ENCODE measurements at places on chromosomes 13 and 19.

GRCh38 chr19:31975461-31975860 is 369.9 kb upstream of the ZNF507 start:
- no peak for DNase-seq

DNA sequence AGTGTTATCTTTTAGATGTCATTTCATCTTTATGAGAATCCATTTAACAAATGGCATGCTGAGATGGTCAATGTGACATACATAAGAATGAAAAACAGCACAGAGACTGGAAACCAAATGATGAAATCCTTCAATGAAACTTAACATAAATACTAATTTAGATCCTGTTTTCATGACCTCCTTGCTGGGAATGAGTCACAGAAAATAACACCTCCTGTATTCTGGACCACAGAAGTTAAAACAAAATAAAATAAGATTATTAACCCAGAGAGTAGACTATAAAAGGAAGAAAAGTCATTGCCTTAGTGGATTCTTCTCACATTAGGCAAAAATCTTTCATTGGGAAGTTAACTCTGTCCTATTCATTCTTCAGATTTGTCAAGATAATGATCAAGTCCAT is 1.6 kb downstream of the DIAPH3 start:
- peak; percentile 70 for DNase-seq

- peak; percentile 16 for DNase-seq
Observed at GRCh38 chr19:12092956-12093355, 28.4 kb downstream of the ZNF844 start.

DNA sequence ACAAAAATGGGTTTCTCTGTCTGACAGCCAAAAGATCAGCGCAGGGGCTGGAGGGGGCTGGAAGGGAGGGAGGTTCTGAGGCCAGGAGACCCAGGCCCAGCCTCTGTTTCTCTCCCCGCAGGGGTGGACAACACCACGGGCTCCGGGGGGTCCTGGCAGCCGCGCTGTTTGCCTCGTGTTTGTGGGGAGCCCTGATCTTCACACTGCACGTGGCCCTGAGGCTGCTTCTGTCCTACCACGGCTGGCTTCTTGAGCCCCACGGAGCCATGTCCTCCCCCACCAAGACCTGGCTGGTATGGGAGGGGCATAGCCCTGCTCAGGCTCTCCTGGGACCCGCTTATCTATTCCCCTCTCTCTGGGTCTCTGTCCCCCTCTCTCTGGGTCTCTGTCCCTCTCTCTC is 9.6 kb downstream of the CPT1C start:
- DNase-seq = no peak

- no peak for DNase-seq
Observed at GRCh38 chr19:6020972-6021805, 43.2 kb upstream of the RANBP3 start.

GRCh38 chr19:39924952-39925351 is 9.5 kb downstream of the FCGBP start:
- no peak for DNase-seq

- DNase-seq = no peak
Observed at GRCh38 chr19:55986487-55986886, at the start of gene NLRP5. TSS of gene NLRP5 (plus strand) at chr19:55986775.

GRCh38 chr13:20921572-20921971 is 19.0 kb upstream of the XPO4 start:
- no peak for DNase-seq

GRCh38 chr13:46575301-46575771 is 22.4 kb downstream of the LRCH1 start:
- peak; percentile 36 for DNase-seq

- DNase-seq = no peak
Observed at GRCh38 chr13:110376120-110376519, 69.0 kb downstream of the COL4A2 start.

- DNase-seq = no peak
Observed at GRCh38 chr13:29317828-29318227, 277.7 kb downstream of the SLC7A1 start.

DNA sequence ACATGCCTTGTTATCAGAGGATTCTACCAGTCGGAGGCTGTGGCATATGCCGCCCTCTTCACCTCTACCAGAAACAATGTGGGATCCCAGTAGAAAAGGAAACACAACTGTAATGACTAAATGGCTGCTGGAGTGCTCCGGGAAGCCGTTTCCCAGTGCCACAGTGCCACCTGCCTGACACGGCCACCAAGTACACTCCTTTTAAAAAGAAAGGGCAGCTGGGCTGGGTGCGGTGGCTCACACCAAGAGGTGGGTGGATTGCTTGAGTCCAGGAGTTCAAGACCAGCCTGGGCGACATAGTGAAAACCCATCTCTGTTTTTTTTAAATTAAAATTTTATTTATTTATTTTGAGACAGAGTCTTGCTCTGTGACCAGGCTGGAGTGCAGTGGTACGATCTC is 67.3 kb downstream of the TRPM4 start:
- DNase-seq = peak; percentile 75

DNA sequence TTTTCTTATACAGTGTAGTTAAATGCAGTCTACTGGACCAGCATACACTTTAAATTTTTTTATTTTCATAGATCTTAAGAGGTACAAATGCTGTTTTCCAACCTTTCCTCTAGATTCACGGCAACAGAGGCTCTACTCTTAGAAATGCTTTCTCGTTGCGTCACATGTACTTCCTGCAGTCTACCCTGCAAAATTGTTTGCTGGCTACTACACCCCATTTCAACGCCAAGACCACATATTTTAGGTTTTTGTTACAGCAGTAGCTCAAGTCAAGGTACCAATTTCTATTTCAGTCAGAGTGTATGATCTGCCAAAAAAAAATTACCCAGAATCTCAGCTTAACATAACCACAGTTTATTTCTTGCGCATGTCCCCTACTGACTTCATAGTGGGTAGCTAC is 94.1 kb downstream of the TNFSF13B start:
- DNase-seq = no peak

- peak; percentile 29 for DNase-seq
Observed at GRCh38 chr13:44160591-44161191, 212.9 kb upstream of the SERP2 start.

GRCh38 chr19:10237702-10238101 is 6.6 kb upstream of the S1PR2 start:
- DNase-seq = no peak

DNA sequence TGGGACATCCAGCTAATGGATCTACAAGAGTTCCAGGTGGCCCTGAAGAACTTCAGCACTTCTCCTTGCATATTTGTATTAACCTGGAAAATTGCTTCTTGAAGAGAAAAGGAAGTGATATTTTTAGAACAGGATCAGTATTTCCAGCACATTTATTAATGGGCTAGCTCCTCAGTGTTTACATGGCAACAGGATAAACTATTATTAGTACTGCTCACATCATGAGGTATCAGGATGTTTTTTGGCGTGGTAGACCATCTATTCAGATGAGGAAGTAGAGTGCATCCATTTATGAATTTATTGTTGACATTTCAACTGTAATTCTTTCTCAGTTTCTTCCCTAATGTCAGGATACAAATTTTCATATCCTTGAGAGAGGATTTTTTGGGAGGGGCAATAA is 144.4 kb downstream of the KCNRG start:
- no peak for DNase-seq

DNA sequence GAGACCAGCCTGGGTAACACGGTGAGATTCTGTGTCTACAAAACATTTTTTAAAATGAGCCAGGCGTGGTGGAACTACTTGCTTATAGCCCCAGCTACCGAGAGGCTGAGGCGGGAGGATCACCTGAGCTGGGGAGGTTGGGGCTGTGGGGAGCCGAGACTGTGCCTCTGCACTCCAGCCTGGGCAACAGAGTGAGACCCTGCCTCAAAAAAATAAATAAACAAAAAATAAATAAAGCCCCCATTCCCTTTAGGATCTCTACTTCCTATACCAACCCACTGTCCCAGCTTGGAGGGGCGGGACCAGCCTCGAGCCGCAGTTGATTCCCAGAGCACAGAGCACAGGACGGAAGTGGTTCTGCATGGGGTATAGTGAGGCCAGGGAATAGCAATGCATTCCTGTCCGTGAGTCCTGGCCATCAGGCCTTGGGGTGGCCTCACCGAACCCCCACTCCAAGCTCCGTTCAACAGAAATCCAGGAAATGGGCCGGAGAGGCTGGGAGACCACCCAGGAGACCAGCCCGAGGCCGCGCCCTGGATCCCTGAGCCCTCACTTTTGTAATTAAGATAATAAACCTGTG is 4.9 kb upstream of the PTBP1 start:
- DNase-seq = no peak

DNA sequence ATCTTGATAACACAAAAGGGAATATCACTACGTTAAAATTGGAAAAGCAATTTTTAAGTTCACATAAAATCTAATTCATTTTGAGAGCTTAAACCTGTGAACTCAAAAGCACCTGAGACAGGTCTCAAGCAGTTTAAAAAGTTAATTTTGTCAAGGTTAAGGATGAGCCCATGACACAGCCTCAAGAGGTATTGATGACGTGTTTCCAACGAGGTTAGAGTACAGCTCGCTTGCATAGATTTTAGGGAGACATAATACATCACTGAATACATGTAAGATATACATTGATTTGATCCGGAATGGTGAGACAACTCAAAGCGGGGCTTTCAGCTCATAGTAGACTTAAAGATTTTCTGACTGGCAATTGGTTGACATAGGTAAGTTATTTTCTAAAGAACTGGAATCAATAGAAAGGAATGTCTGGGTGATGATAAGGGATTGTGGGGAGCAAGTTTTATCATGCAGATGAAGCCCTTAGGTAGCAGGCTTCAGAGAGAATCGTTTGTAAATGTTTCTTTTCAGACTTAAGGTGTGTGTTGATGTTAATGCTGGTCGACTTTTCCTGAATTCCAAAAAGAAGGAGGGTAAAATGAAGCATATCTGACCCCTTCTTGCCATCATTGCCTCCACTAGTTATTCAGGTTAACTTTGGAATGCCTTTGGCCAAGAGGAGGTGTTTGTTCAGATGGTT is 2890.6 kb downstream of the PCDH9 start:
- DNase-seq = no peak

DNA sequence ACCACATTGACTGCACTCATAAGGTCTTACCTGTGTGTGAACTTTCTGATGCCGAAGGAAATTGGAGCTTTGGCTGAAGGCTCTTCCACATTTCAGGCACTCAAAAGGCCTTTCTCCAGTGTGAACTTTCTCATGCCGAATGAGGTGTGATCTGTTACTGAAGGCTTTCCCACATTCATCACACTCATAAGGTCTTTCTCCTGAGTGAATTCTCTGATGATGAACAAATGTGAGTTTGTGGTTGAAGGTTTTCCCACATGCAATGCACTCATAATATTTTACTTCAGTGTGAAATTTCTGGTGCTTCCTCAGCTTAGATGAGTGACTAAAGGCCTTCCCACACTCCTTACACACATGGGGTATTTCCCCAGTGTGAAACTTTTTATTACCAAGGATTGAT is 5.7 kb downstream of the ZNF132 start:
- no peak for DNase-seq

DNA sequence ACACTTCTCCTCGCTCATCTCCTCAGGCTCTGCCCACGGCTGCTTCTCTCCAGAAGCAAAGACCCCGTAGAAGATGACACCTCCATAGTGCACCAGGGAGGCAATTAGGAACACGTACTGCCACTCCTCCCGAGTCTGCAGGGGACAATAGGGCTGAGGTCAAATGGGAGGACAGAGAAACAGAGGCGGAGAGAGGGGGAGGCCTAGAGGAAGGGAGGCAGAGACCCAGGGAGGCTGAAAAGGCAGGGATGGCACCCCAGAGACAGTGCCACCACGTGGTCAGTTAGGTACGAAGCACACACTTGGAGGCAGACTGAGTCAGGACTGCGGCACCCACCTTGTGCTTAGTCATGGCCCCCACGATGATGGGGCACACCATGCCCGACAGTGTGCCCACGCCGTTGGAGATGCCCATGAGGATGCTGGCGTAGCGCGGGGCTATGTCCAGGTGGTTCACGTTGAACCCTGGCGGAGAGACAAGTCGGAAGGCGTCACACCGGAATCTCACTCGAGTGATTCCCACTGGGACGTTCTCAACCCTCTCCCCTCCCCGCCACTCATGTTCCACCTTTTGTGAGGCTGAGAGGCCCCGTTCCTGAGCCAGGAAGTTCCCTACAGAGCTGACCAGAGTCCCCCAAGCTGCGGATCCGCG is 5.6 kb downstream of the GFY start:
- peak; percentile 18 for DNase-seq

DNA sequence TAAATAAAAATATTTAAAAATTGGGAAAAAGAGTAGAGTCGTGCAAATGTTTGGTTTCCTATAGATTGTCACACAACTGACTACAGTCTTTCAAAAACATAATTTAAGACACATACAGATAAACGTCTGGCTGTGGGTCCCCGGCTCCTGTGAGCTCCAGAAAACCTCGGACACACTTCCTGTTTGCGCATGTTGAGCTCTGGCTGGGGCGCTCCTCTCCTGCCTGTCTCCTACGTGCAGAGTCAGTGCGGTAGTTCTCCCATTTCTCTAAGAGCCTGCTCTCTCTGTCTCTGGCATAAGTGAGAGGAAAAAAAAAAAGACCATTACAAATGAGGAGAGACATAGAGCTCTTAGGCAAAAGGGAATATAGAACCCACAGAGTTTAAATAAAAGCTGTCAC is 128.2 kb upstream of the OBI1 start:
- DNase-seq = no peak

DNA sequence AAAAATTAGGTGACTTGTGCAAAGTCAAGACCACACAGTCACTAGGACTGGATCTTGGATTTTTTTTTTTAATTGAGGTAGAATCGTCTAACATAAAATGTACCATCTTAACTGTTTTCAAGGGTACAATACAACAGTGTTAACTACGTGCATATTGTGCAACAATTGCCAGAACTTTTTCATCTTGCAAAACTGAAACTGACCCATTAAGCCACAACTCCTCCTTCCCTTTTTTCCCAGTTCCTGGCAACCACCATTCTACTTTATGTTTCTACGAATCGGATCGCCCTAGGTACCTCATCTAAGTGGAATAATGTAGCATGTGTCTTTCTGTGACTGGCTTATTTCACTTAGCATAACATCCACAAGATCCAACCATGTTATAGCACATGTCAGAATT is 37.5 kb upstream of the POMP start:
- no peak for DNase-seq

GRCh38 chr13:67844574-67844973 is 614.4 kb upstream of the PCDH9 start:
- DNase-seq = no peak

GRCh38 chr13:44399074-44399473 is 25.4 kb downstream of the SERP2 start:
- DNase-seq = no peak

DNA sequence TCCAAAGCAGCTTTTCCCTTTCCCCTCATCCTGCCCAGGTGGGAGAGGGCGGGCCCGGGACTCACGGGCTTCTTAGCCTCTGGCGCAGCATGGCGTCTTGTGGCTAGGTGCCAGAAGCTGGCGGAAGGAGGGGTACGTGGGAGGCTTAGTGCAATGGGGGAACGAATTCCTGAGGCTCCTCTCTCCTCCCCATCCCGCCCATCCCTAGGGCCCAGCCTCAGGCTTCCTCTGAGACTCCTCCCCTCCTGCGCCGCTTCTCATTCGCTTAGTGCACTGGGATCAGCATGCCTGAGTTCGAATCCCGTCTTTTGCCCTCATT is 297.8 kb downstream of the ZNF536 start:
- DNase-seq = no peak

Data from EH (cell line).